ENCODE measurements at places on chromosomes 5 and 9. TPM values are rescaled to one million over a fixed set of nuclear protein-coding genes. Genes with fewer than 3 reads are reported as not detected.

- H3K4me1 ChIP-seq = peaks cover 95% of the 10 kb centered on the region
- H3K27me3 ChIP-seq = no peaks in the 10 kb centered on the region
- DNase-seq = peak; percentile 50
- H3K27ac ChIP-seq = peak overlapping the region; percentile 91
These were observed 815 bp downstream of the PDZD2 start for GRCh38 chr5:31639481-31640411.

GRCh38 chr9:101567725-101568350 is 26.9 kb downstream of the PPP3R2 start:
- no peak overlapping the region for H3K4me3 ChIP-seq
- DNase-seq = no peak
- H3K27ac ChIP-seq = no peak overlapping the region
- H3K4me1 ChIP-seq = peaks cover 10% of the 10 kb centered on the region
- no peaks in the 10 kb centered on the region for H3K27me3 ChIP-seq

GRCh38 chr9:80218328-80218727 is 646.6 kb downstream of the TLE4 start:
- H3K36me3 ChIP-seq = no peaks in the 10 kb centered on the region
- no peaks in the 10 kb centered on the region for H3K4me1 ChIP-seq
- no peak overlapping the region for H3K4me3 ChIP-seq
- DNase-seq = no peak

DNA sequence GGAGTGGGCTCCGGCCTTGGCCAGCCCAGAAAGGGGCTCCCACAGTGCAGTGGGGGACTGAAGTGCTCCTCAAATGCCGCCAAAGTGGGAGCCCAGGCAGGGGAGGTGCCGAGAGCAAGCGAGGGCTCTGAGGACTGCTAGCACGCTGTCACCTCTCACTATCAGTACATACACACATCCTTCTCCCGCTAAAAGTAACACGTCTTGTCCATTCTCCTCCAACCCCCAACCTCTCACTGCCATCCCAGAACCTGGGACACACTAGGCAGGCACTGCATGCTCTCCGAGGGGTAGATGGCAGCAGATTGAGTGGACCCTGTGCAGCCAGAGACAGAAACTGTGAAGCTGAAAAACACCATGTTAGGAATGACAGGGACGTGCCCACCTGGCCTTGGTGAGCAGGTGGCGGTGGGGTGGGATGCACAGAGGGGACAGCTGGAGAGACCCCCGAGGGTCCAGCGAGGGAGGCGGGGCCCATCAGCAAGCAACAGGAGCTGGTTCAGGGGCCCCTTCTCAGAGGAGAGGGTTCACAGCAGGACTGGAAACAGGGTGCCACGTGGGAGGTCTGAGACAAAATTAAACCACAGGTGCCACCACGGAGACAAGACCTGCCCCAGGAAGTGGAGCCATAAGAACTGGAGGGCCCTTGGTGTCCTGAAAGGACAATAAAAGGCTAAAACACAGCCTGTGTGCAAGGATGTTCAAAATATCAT is 16.9 kb downstream of the SEMA4D start:
- H3K36me3 ChIP-seq = no peaks in the 10 kb centered on the region
- no peak overlapping the region for H3K27ac ChIP-seq
- H3K4me1 ChIP-seq = peaks cover 39% of the 10 kb centered on the region
- no peak for DNase-seq
- no peaks in the 10 kb centered on the region for H3K27me3 ChIP-seq

GRCh38 chr9:110189559-110190320 is 18.2 kb downstream of the C9orf152 start:
- H3K27me3 ChIP-seq = no peaks in the 10 kb centered on the region
- H3K4me3 ChIP-seq = no peak overlapping the region
- no peaks in the 10 kb centered on the region for H3K36me3 ChIP-seq
- peaks cover 35% of the 10 kb centered on the region for H3K4me1 ChIP-seq
- H3K27ac ChIP-seq = peak overlapping the region; percentile 53

GRCh38 chr5:141747152-141748141 is 65.4 kb upstream of the ARAP3 start:
- H3K27me3 ChIP-seq = peaks cover 23% of the 10 kb centered on the region
- H3K4me3 ChIP-seq = no peak overlapping the region

GRCh38 chr5:108556441-108557145 is 174.7 kb upstream of the FBXL17 start:
- no peak for DNase-seq
- H3K4me1 ChIP-seq = no peaks in the 10 kb centered on the region
- H3K4me3 ChIP-seq = no peak overlapping the region
- no peak overlapping the region for H3K27ac ChIP-seq
- no peaks in the 10 kb centered on the region for H3K27me3 ChIP-seq

- H3K27ac ChIP-seq = no peak overlapping the region
- DNase-seq = no peak
- H3K27me3 ChIP-seq = no peaks in the 10 kb centered on the region
- H3K4me3 ChIP-seq = no peak overlapping the region
These were observed 713.4 kb upstream of the ACO1 start for GRCh38 chr9:31671011-31671410.

DNA sequence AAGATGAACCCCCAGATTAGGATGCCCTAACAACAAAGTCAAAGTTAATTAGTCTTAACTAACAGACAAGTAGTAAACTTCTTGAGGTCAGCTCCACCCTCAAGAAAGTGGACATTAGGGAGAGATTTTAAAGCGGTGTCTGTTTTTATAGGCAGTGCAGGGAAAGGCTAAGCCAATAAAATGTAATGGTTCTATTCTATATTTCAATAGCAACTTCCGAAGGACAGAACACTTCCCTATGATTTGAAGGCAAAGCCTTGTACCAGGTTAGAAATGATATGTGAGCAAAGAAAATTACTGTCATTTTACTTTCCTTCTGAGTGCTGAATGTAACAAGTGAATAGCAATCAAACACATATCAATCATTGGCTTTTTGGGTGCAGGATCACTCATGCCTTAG is 455.2 kb downstream of the ISL1 start:
- H3K27me3 ChIP-seq = no peaks in the 10 kb centered on the region
- no peaks in the 10 kb centered on the region for H3K4me1 ChIP-seq
- H3K36me3 ChIP-seq = no peaks in the 10 kb centered on the region
- no peak overlapping the region for H3K4me3 ChIP-seq
- no peak for DNase-seq

- H3K4me3 ChIP-seq = no peak overlapping the region
- DNase-seq = no peak
- peaks cover 7% of the 10 kb centered on the region for H3K36me3 ChIP-seq
- H3K27me3 ChIP-seq = no peaks in the 10 kb centered on the region
These were observed 14.3 kb downstream of the ZBTB34 start for GRCh38 chr9:126874546-126875314.

GRCh38 chr5:151718646-151719045 is 31.9 kb upstream of the SPARC start:
- peak overlapping the region; percentile 57 for H3K27ac ChIP-seq
- no peaks in the 10 kb centered on the region for H3K27me3 ChIP-seq
- H3K4me1 ChIP-seq = peaks cover 18% of the 10 kb centered on the region
- no peak overlapping the region for H3K4me3 ChIP-seq

DNA sequence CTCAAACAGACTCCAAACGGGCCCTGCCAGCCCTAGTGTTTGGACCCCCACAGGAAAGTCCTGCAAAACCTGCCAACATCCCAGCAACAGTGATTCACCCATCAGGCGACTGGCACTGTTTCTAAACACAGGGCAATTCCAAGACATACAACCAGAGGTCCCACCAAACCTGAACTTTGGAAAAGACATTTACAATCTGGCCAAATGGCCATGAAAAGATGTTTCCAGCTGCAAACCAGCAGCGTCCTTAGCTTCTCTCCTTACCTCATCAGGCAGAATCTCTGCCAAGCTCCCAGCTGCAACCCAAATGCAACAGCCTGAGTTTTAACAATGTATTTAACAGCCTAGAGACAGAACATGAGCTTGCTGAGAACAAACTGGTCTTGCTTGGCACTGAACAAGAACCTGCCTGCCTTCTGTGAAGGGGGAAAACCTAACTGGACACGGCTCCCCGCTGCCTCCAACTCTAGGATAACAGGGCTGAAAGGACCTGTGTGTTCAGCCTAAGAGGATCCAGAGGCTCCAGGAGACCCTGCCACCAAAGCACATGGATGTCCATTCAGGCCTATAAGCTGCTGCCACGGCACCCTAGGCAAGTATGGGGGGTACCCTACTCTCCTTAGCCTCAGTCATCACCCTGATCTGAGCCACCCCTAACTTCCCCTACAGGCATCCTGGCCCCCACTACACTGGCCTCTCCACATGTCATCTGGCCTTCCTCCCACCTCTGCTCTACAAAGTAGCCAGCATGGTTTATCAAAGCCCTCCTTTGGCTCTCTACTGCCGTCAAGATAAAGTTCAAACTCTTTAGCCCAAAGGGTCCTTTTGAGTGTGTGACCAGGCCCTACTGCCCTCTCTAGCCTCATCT is 5.6 kb downstream of the P4HA2 start:
- DNase-seq = peak; percentile 71
- H3K4me3 ChIP-seq = peak overlapping the region; percentile 3
- peaks cover 13% of the 10 kb centered on the region for H3K36me3 ChIP-seq
- H3K4me1 ChIP-seq = peaks cover 100% of the 10 kb centered on the region
- peak overlapping the region; percentile 97 for H3K27ac ChIP-seq

DNA sequence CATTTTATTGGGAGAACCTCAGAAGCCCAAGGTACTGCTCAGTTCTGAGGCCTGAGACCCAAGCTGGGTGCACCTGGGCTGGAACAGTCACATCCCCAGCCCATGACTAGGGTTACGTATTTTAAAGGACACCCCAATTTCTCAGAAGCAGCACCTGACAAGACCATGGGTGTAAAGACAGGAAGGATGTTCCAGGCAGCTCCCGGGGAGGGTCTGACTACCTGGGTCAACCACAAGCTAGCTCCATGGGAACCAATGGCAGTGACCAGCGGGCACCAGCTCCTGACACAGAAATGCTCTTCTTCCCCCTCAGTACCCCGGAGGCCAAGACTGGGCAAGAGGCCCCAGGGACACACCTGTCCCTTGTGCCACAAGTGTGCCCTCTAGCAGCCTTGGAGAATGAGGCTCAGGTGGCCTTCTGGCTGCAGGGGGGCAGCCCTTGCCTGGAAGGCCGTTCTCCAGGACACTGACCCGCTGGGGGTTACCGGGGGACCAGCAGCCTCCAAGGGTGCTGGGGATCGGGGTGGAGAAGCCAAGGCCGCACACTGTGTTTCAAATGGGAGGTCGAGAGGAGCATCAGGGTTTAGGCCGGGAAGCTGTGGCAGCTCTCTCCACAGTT is 52.6 kb downstream of the IPPK start:
- peaks cover 24% of the 10 kb centered on the region for H3K4me1 ChIP-seq
- no peaks in the 10 kb centered on the region for H3K27me3 ChIP-seq
- H3K36me3 ChIP-seq = peaks cover 79% of the 10 kb centered on the region

DNA sequence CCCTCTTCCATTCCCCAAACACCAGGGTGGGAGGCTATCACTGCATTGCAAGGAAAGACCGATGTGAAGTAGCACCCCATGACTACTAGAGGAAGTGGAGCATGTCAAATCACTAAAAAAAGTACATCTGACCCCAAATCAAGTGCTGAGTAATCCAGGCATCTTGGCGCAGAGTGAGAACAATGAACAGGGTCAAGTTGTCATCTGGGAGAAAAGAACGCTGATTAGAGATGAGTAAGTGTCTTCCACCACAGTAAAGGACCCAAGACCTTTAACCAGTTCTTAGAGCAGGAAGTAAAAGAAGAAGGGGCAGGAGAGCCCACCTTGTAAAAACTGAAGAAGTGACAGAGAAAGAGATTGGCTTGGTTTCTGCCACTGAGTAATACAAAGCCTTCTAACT is 75.0 kb upstream of the RAD23B start:
- DNase-seq = no peak
- no peak overlapping the region for H3K4me3 ChIP-seq
- no peaks in the 10 kb centered on the region for H3K36me3 ChIP-seq
- no peaks in the 10 kb centered on the region for H3K4me1 ChIP-seq

DNA sequence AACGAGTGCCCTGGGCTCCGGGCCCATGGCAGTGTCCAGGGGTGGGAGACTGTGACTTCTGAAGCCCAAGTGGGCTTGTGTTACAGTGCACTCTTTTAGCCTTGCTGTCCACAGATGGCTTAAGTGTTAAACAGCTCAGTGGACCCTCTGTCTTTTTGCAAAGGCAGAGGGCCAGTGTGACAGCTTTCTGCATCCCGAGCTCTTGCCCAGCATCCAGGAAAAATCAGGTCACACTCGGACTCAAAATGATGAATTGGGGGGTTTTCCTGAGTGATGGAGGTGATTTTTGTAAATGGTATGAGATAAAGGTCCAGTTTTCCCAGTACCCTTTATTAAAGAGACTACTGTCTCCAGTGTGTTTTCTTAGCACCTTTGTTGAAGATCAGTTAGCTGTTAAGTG is 321.3 kb upstream of the GRAMD2B start:
- no peak overlapping the region for H3K4me3 ChIP-seq
- H3K27me3 ChIP-seq = no peaks in the 10 kb centered on the region
- no peaks in the 10 kb centered on the region for H3K36me3 ChIP-seq
- peaks cover 4% of the 10 kb centered on the region for H3K4me1 ChIP-seq

Gene SPINK7
- not detected for total RNA-seq

Gene ADGRD2
- not detected for total RNA-seq

Gene TRIM36
- 0.44 TPM for total RNA-seq

Gene PCDHGA5
- total RNA-seq = 4.9 TPM

Gene IRX1
- total RNA-seq = 0.16 TPM

Gene FRRS1L
- total RNA-seq = 2.5 TPM

Gene TNFSF15
- 0.11 TPM for total RNA-seq

Data from left ventricle myocardium inferior (tissue), 1 donor.